Stimulated activated CD8-positive, alpha-beta memory T cell treated with anti-CD3 and anti-CD28 coated beads, Interleukin-15, amount 100 ng/mL, for 4 hours (primary cell): ENCODE measurements at places on chromosomes 7 and 10.

GRCh38 chr10:117938104-117938503 lies 108.6 kb downstream of the RAB11FIP2 start:
- DNase-seq = no peak

DNA sequence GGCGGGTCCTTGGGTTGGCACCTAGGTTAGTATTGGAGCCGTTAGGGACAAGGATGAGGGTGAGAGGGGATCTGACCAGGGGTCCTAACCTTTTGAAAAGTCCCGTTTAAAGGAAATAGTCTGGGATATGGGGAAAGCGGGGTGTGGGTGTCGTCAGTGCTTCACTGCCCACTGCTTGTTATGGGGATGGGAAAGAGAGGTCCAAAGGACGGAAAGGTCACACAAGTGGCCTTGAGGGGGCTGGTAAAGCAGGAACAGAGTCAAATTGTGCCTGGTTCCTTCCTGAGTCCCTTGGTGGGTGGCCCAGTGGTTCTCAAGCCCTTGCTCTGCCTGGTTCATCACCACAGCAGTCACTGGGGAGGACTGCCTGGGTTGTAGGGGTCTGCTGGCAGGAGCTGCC lies 2.6 kb upstream of the ZNF775 start:
- DNase-seq = no peak

- no peak for DNase-seq
Observed at GRCh38 chr7:133434246-133434865, 181.5 kb downstream of the EXOC4 start.

GRCh38 chr7:28107960-28108359 lies 72.6 kb downstream of the JAZF1 start:
- DNase-seq = no peak

GRCh38 chr7:69643708-69644445 lies 45.6 kb downstream of the AUTS2 start:
- no peak for DNase-seq

DNA sequence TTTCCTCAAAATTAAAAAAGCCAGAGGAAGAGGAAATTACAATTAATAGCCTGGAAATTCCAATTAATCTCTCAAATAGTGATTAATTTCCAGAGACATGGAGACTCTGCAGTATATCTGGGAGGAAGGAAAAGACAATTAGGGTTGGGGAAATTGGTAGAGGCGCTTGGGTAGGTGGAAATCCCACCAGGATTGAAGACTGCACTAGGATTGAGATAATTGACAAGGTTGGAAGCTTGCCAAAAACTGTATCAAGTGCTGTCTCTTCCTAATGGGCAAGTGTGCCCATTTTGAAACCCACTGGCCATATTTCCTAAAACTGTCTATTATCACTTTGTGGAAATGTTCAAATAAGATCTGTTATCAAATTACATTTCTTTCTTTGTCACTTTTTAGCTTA lies 21.6 kb downstream of the CHN2 start:
- no peak for DNase-seq

DNA sequence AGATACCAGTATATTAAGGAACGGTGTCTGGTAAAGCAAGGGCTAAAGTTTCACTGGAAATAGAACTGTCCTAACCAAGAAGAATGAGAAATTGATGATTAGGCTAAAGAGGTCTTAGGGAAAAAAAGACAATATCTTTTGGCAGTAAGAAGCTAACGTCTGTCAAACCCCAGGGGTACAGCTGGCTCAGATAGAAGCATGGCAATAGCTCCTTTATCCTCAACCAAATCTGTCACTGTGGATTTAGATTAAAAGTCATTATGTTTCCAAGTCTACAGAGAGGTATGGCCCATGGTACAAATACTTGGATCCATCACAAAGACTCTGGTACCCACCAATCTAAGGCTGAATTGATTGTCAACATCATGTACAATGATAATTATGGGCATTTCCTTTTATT lies 8.6 kb upstream of the SLC16A9 start:
- DNase-seq = no peak

DNA sequence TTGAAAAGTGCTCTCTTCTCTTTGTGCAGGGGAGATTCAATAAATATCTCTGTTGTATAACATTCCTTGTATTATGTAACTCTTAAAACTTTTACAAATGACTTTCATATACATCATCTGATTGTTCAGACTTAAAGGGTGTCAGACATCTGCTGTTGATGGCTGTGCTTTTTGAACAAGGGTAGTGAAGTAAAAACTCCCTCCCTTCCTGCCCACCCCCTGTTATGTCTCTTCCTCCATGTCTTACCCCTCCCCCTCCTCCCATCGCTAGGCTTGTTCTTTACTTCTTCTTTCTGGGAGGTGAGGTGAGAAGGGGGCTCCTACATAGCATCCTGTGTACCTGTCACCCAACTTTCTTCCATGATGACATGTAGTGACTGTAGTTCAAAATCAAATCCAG lies 23.4 kb upstream of the ABCB4 start:
- DNase-seq = no peak

DNA sequence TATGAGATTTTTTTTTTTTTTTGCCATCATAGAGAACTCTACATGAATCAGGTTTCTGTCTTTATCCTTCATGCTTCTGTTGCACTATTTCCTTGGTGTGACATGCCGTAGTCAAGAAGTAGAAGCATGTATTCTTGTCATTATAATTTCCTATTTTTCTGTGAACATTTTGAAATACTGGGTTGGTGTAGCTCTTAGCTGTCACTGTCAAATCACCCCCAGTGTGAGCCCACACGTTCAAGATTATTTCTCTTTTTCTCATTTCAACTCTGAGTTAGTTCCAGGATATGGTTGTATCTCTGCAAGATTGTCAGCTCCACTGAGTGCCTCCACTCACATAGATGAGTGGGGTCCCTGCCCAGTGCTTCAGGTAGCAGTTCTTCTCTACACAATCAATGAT lies 209.5 kb downstream of the NRG3 start:
- no peak for DNase-seq

DNA sequence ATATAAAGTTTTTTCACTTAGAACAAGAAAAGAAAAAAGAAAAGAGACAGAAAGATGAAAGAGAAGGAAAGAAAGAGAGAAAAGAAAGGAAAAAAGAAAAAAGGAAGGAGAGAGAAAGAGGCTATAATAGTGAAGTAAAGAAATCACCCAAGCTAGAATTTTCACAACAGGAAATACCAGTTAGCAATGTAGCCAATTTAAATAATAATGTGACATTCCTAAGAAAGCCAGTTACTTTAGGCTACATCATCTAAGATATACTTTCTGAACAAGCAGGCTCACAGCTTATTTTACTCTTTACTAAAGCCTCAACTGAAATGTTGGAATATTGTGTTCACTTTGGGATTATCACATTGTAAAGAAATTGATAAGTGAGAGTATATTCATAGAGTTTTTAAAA lies 53.6 kb downstream of the GPR37 start:
- DNase-seq = no peak

- DNase-seq = peak; percentile 56
Observed at GRCh38 chr10:128150045-128150493, 23.8 kb upstream of the MKI67 start.

DNA sequence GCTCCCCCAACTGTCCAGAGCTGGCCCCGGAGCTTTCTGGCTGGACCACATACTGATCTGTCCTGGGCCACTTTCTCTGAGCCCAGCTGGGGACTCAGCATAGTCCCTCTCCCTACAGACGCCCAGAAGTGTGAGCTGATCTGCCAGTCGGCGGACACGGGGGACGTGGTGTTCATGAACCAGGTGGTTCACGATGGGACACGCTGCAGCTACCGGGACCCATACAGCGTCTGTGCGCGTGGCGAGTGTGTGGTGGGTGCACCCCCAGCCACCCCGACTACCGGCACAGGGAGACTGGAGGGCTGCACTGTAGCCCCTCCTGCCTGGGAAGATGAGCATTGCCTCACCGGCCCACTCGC lies 41.8 kb downstream of the TBATA start:
- DNase-seq = no peak

- DNase-seq = no peak
Observed at GRCh38 chr7:16786257-16786656, 18.5 kb downstream of the AGR2 start.
